ENCODE measurements at places on chromosomes 16 and 17. TPM values are rescaled to one million over a fixed set of nuclear protein-coding genes. Genes with fewer than 3 reads are reported as not detected.

The FSCN2 gene
- 3.7 TPM for polyA plus RNA-seq

The PRSS8 gene
- 0.09 TPM for polyA plus RNA-seq

The SRSF2 gene
- polyA plus RNA-seq = 182 TPM

The CDK5R1 gene
- 8.5 TPM for polyA plus RNA-seq

The ANKFN1 gene
- polyA plus RNA-seq = 2.8 TPM

The NPIPB6 gene
- polyA plus RNA-seq = 2.0 TPM

The KRTAP4-5 gene
- polyA plus RNA-seq = not detected

The GRAPL gene
- 3.1 TPM for polyA plus RNA-seq

The HOXB9 gene
- 0.05 TPM for polyA plus RNA-seq

The C1QL1 gene
- polyA plus RNA-seq = 1.9 TPM

The KRT35 gene
- not detected for polyA plus RNA-seq

The CDH11 gene
- 43.2 TPM for polyA plus RNA-seq

The IL21R gene
- polyA plus RNA-seq = 0.20 TPM

The PRSS27 gene
- polyA plus RNA-seq = 1.4 TPM

The CCNF gene
- polyA plus RNA-seq = 6.2 TPM

The KRTAP2-1 gene
- not detected for polyA plus RNA-seq

The KRT14 gene
- polyA plus RNA-seq = not detected

The CCL4L2 gene
- polyA plus RNA-seq = 0.65 TPM

The NDRG4 gene
- 11.7 TPM for polyA plus RNA-seq

The CACNG5 gene
- not detected for polyA plus RNA-seq

The LCAT gene
- 20.3 TPM for polyA plus RNA-seq

The SCARF1 gene
- polyA plus RNA-seq = 7.1 TPM

The WDR45B gene
- polyA plus RNA-seq = 56.1 TPM

The KRTAP9-6 gene
- 0.22 TPM for polyA plus RNA-seq

The PYY gene
- not detected for polyA plus RNA-seq

The ZNF771 gene
- polyA plus RNA-seq = 6.1 TPM

The XPO6 gene
- polyA plus RNA-seq = 58.1 TPM

The C16orf96 gene
- 0.73 TPM for polyA plus RNA-seq

The PRR35 gene
- polyA plus RNA-seq = 0.14 TPM

The ITGB4 gene
- polyA plus RNA-seq = 4.6 TPM

The NPIPA3 gene
- 15.6 TPM for polyA plus RNA-seq

The SLFN12L gene
- polyA plus RNA-seq = not detected

The AOC3 gene
- 13.3 TPM for polyA plus RNA-seq

The CCDC40 gene
- polyA plus RNA-seq = 5.5 TPM

The SSH2 gene
- polyA plus RNA-seq = 20.5 TPM

The CA7 gene
- polyA plus RNA-seq = not detected

The UBE2O gene
- polyA plus RNA-seq = 14.1 TPM

The DNAJA2 gene
- polyA plus RNA-seq = 45.7 TPM

The DNAI2 gene
- 0.14 TPM for polyA plus RNA-seq

The FOXF1 gene
- polyA plus RNA-seq = not detected

The KCTD19 gene
- polyA plus RNA-seq = 0.32 TPM

The C16orf89 gene
- 0.39 TPM for polyA plus RNA-seq

The SLC13A5 gene
- 0.05 TPM for polyA plus RNA-seq

The SLFN5 gene
- 4.5 TPM for polyA plus RNA-seq

The NKD1 gene
- polyA plus RNA-seq = 9.0 TPM

The GPR179 gene
- 0.38 TPM for polyA plus RNA-seq

The SCIMP gene
- 1.2 TPM for polyA plus RNA-seq

The TEX14 gene
- 2.1 TPM for polyA plus RNA-seq

The KRT28 gene
- not detected for polyA plus RNA-seq

The ERN2 gene
- not detected for polyA plus RNA-seq

The NLE1 gene
- polyA plus RNA-seq = 15.3 TPM

The CLEC18B gene
- 2.8 TPM for polyA plus RNA-seq

The SUZ12 gene
- polyA plus RNA-seq = 19.6 TPM

The TOM1L1 gene
- polyA plus RNA-seq = 5.7 TPM

The OSGIN1 gene
- polyA plus RNA-seq = 0.59 TPM
